NCI-H2171 treated with DMSO at 0.1 percent for 48 hours (cell line): ENCODE measurements at places on chromosomes 16 and 17.

GRCh38 chr17:72506773-72507172, 386.0 kb downstream of the SOX9 start:
- DNase-seq: no peak

DNA sequence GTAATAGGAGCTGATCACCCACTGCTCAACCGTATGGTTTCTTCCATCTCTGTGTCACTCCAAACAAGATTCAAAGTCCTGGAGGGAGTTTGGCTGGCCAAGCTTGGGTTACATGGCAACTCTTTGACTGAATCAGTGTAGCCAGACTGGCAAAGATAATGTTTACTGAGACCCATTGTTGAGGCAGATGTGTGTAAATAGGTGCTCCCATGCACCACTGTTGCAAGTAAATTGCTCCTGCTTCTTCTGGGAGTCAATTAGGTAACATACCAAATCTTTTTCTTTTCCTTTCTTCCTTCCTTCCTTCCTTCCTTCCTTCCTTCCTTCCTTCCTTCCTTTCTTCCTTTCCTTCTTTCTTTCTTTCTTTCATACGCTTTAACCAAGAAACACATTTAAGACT, 86.3 kb upstream of the DHX40 start:
- no peak for DNase-seq

- no peak for DNase-seq
Measured at GRCh38 chr16:58057784-58058183, 32.2 kb downstream of the MMP15 start.

- no peak for DNase-seq
Measured at GRCh38 chr17:74848656-74849399, 10.9 kb downstream of the GRIN2C start.

GRCh38 chr17:8158267-8159031, 4.3 kb downstream of the VAMP2 start:
- peak; percentile 52 for DNase-seq

GRCh38 chr17:68365469-68365868, 74.2 kb downstream of the ARSG start:
- DNase-seq: no peak

GRCh38 chr16:7509963-7510601, 177.4 kb downstream of the RBFOX1 start:
- no peak for DNase-seq
